ENCODE measurements at places on chromosomes 11 and 22. TPM values are rescaled to one million over a fixed set of nuclear protein-coding genes. Genes with fewer than 3 reads are reported as not detected.

DNA sequence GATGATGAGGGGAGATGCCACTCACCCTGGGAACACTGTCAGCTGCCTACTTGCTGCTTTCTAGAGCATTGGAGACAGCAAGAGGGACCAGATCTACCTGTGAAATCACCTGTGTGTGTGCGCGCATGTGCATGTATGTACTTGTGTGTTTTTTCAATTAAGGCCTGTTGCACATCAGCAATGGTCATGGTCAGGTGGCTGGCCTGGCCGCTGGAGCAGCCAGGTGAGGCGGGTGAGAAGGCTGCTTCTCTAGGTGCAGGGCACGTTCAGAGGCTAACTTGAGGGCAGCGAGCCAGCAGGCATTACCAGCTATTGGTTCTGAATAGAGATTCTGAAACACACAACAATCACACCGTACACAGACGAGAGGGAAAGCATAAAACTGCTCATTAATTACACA is 65.1 kb downstream of the PARVG start:
- no peak for DNase-seq

DNA sequence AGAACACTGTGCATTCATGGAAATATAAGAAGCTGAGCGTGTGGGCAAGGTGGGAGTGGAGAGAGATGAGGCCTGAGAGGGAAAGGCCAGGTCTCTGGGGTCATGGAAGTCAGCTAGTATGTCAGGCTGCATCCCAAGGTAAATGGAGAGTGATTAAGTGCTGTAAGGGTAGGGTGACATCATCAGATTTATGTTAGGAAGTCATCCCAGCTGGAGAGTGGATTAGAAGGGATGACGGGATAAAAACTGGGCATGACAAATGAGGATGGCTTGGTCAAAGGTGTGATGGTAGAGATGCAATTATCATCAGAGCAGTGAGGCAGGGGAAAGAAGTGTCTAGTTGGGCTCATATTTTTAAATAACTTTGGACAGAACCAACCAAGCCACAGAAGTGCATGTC is 3.5 kb upstream of the ENDOD1 start:
- no peak for DNase-seq

DNA sequence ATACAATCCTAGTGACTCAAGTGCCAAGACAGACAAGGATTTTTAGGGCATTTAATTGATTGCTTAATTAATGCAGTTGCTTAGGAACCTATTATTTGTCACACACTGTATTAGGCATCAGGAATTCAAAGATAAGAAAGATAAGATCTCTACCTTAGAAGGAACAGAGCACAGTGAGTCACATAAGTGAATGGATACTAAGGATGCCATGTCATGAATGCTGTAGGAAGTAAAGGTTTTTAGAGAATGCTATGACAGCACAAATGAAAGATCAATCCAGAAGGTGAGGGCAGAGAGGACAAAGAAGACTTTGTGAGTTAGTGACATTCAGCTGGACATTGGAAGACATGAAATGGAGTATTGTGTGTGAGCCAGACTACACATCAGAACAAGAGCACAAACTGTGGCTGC is 147.9 kb upstream of the DDI1 start:
- no peak for DNase-seq

DNA sequence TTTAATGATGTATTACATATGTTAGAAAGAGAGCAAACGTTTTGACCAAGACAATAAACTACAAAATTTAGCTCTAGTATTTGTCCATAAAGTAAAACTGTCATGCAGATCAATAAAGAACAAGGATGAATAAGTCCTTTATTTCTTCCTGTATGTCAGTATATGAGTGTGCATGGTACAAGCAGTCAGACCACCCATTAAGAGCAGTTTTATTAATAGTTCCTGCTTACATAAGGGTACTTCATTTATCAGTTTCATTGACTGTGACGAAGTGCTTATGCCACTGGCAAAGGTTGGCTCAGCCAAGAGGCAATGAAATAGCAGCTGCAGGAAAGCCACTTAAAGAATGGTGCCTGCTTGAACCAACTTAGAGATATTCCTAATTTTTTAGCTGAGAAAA is 913.0 kb upstream of the CNTN5 start:
- DNase-seq: no peak

GRCh38 chr11:8290081-8290810 is 26.6 kb upstream of the LMO1 start:
- no peak for DNase-seq

DNA sequence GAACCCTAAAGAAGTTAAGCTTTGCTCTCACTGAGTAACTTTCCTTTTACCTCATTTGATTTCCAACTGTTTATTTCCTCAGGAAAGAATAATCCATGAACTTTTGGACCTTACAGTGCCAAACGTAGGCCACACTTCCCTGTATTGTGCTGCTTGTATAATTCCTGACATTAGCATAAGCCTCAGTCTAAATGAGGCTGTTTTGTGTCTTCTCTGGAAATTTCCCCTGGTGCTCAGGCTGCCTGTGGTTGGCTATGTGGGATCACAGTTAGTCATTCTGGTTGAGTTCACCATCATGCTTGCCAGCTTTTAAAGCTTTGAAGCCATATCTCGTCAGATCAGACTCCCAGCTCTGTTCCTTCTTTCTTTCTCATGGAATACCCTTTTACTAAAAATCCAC is 107.0 kb downstream of the FAM76B start:
- no peak for DNase-seq

DNA sequence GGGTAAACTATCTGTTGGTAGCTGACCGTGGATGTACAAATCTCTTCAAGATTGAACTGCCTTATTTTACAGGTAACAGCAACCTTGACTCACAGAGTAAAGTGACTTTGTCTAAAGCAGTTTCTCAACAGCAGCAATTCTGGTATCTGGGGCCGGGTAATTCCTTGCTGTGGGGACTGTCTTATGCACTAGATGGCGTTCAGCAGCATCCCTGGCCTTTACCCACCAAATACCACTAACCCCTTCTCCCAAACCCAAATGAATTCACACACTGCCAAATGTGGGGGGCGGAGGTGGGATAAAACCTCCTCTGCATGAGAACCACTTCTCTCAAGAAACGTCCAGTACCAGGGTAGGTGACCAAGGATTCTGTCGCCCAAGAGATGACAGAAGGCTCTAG is 1.7 kb upstream of the INCENP start:
- no peak for DNase-seq

- DNase-seq: no peak
These were observed 11.8 kb upstream of the THY1 start for GRCh38 chr11:119434591-119435330.

- DNase-seq: no peak
These were observed 223.6 kb downstream of the SWAP70 start for GRCh38 chr11:9887472-9887871.

DNA sequence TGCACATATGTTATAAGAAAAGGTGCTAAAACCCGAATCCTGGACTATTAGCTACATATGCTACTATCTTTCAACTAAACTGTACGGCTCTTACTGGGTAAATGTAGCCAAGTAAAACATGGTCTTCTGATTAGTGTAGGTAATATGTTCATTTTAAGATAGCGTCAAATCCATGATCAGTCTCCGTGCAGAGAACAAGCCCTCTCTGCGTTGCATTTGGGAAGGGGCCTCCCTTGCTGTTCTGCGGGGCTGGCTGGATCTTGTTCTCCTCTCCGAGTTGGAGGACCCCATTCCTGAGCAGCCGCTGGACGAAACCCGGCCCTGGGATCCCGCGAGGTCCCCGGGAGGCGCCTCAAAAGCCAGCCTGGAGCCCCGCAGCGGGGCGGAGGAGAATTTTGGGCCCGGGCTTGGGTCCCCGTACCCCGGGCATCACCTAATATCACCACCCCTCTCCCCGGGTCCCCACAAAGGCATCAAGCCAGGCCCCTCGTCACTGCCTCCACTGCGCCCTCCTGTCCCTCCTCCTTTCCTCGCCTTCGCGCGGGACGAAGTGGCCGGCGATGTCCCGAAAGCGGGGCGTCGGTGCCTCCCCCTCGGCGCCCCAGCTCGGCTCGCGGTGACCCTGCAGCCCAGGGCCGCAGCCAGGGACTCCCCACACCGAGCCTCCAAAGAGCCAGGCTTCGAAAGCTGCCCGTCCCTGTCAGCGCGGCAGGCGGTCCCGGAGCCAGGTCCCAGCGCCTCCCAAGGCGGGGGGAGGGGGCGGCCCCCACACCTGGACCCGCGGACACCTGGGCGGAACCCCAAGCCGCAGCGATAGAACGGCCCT is 54.5 kb upstream of the FBXO3 start:
- DNase-seq: no peak

- DNase-seq: peak; percentile 35
These were observed 571 bp downstream of the C11orf24 start for GRCh38 chr11:68271023-68271780.

DNA sequence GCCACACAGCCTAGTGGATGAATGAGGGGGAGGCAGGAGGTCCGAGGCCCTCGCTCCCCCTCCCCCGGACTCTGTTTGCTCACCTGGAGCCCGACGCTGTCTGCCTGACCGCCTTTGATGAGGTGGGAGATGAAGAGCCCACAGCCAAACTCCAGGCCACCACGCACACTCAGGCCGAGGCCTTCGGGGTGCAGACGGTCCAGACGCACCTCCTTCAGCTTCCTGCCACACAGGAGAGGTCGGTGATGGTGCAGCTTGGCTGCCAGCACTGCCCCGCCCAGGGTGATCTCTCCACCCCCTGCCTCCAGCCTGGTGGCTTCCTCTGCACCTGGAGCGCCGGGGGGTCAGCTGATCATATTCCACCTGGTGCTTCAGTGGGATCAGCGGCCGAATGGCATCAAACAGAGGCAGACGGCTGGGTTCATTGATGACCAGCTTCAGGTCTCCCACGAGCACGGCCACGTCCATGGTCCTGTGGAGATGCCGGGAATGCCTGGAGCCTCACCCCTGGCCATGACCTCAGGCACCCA is 13.1 kb downstream of the USH1C start:
- no peak for DNase-seq

DNA sequence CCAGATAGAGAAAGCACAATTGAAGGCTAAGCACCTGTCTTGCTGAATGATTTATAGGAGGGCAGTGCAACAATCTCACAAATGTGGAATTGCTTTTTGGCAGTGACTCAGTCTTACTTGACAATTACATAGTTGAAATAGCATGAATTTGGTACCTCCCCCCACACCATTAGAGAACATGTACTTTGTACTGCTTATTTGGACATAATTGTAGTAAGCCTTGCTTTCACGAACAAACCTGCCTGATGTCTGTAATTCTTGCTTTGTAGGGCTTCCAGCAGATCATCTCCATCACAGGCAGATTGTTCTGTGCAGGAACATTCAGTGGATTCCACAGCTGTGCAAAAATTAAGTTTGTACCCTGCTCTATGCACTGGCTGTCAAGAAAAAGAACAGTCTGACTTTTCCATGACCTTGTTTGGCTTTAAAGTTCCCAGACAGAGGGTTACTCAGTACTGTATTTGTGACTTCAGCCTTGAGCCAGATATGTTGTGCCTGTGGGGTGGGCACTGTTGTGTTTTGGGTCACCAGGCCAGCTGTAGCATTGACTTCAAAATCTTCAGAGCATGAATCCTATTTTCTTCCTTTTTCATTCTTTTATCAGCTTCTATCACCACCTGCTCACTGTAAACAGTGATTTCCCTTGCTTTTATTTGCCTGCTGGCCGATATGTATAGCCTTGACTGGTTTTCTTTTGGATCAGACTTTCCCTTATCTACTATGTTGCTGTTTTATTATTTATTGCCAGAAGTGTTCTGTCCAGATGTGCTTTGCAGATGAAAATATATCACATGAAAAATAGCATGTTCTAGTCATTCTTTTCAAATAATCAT is 941.0 kb upstream of the CHORDC1 start:
- no peak for DNase-seq

GRCh38 chr11:84270466-84270865 is 984.3 kb upstream of the CCDC90B start:
- DNase-seq: no peak

GRCh38 chr11:106821291-106821690 is 197.0 kb downstream of the GUCY1A2 start:
- DNase-seq: no peak

- DNase-seq: no peak
These were observed 12.7 kb upstream of the B4GALNT4 start for GRCh38 chr11:356610-357009.

GRCh38 chr11:11374358-11375148 is 21.5 kb upstream of the CSNK2A3 start:
- no peak for DNase-seq

DNA sequence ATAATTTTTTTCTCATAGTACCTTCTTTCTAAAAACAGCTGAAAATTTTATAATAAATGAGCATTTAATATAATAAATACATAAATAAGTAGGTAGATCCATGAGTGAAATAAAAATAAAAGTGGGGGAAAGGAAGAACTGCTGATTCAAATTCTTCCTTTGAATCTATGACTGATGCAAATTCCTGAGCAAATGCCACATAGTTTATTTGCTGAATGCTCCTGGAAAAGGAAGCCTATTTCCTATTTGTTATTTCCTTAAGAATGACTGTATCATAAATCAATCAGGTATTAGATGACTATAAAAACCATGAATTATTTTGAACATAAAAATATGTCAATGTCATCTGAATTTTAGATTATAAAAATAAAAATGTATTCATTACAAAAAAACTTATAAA is 16.6 kb downstream of the BTBD10 start:
- DNase-seq: no peak

- DNase-seq: no peak
These were observed 158.8 kb downstream of the FAT3 start for GRCh38 chr11:92383430-92383829.

DNA sequence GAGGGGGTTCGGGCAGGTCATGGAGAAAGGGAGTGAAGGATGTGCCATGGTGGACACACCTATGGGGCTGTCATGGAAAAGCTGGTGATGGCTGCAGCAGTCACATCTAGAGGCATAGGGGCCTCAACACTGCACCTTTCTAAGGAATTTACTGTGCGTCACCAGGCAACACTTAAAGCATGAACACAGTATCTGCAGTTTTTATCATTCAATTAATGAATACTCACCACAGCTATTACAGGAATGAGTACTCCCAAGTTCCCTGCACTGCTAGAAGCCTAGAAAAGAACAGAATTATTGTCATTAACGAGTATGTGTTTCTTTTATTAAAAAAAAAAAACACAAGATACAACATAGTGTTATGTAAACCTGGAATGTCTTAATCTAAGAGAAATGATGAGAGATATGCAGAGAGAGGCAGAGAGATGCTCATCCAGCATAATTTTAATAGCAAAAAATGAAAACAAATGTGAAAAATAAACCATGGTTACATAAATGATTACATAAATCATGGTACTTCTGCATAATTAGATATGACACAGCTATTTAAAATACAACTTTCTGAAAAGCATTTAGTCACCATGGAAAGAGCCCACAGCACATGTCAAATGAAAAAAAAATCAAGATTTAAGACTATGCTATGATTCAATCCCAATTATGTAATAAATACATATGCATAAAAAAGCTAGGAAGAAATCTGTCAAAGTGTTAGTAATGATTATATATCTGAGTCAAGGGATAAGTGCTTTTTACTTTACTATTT is 19.2 kb downstream of the SERPIND1 start:
- DNase-seq: no peak

Gene MFNG
- total RNA-seq: 7.0 TPM

Gene POLD3
- 6.4 TPM for total RNA-seq

Gene KRTAP5-9
- total RNA-seq: not detected

Gene DCDC1
- total RNA-seq: not detected

Gene MS4A6A
- 21.2 TPM for total RNA-seq

Gene OR52E6
- total RNA-seq: not detected

Gene NLRP14
- not detected for total RNA-seq

Gene OOSP3
- total RNA-seq: not detected

Gene SYCE3
- total RNA-seq: not detected

Gene OVOL1
- not detected for total RNA-seq

Gene TPBGL
- not detected for total RNA-seq

Gene MS4A7
- total RNA-seq: 7.6 TPM
